ENCODE measurements at places on chromosomes 4 and X.

- peak; percentile 9 for DNase-seq
Measured at GRCh38 chr4:24991015-24991414, 39.7 kb downstream of the LGI2 start.

DNA sequence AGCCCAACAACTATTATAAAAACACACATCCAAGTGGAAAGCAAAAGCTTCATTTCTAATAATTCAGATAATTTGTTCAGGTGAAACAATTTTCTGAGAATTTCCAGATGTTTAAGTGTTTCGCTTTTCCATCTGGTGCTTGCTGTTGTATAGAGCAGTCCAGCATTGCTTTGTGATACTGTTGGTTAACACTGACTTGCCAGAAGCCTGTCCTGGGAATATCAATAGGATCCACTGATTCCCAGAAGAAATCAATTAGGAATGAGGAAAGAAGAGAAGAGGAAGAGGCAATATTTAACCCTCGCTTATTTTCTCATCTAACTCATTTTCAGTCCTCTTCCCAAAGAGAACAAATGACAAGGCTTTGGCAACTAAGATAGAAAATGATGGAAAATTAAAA lies 94.9 kb upstream of the DDIT4L start:
- DNase-seq: no peak

GRCh38 chrX:50430917-50431575 lies 39.6 kb downstream of the DGKK start:
- DNase-seq: no peak

DNA sequence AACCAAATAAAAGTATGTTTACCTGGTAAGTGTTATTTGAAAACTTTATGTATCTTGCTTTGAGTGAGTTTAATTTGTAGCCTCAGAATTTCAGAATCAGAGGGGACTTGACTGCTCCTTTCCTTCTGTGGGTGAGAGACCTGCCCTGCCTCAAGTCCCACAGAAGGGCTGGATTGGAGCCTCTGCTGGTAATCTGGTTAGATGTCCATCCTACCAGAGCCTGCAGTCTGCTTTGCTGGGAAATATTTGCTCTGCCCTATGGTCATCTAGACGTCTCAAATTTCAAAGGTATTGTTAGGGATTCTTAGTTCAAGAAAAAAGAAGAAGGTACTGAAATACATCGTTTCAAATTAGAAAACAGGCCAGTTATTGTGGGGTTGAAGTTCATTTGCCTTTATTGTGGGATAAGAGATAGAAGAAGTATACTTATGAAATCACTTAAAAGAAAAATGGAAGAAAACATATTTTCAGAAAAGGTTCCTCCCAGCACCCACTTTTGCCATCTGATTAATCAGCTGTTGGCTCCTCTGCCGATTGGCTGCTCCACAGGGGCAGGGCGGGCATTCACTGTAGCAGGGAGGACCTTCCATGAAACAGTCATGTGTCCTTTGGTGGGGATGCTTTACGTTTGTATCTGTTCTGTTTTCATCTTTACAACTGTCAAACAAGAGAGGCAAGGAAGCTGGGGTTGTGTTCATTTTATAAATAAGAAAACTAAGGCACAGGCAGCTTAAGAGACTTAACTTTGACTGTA lies 73.3 kb upstream of the TLR2 start:
- DNase-seq: no peak

All from mammary epithelial cell (primary cell).